ENCODE measurements at places on chromosomes 1 and 21.

GRCh38 chr1:5988596-5989285 is 3.5 kb downstream of the NPHP4 start:
- DNase-seq = peak; percentile 78

DNA sequence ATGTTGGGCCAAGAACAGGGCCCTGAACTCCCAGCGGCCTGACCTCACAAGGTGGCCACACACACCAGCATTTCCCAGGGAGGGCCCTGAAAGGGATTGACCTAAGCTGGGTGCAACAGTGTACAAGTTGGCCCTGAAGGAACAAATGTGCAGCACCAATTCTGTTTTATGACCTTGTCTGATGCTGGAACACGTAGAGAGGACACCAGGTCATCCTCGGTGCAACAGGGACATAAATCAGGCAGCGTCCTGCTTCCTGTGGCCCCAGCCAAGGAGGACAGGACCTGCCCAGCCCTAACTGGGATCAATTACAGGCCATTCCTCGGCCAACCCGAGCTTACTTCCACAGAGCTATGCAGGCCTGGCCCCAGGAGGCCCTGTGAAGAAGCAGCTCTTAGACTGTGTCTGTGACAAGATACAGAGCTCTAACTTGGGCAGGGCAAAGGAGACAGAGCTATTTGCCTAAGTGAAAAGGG is 12.8 kb upstream of the PHC2 start:
- peak; percentile 45 for DNase-seq

- peak; percentile 79 for DNase-seq
Measured at GRCh38 chr1:65527707-65528503, 107.4 kb downstream of the LEPR start.

GRCh38 chr1:116679091-116679827 is 11.7 kb upstream of the IGSF3 start:
- no peak for DNase-seq

GRCh38 chr1:106793651-106794050 is 262.8 kb upstream of the PRMT6 start:
- no peak for DNase-seq

DNA sequence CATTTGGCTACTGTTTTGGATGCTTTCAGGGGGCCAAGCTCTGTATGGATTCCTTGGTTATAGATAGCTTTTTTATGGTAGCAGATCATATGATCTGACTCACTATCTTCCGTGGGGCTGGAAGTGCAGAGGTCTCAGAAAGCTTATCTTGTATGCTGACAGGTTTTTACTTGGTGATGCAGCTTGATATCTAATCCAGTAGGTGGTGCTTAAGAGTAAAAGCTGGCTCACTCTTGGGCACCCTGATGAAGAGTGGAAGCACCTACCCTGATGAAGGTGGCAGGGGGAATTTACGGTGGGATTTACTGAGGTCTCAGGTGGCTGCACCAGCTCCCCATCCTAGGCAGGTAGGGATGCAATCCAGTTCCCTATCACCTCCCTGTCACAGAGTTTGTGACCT is 151.2 kb downstream of the PTBP2 start:
- DNase-seq = no peak

GRCh38 chr1:101309334-101310311 is 72.8 kb downstream of the S1PR1 start:
- no peak for DNase-seq

- no peak for DNase-seq
Measured at GRCh38 chr1:83500987-83501591, 497.8 kb downstream of the TTLL7 start.

DNA sequence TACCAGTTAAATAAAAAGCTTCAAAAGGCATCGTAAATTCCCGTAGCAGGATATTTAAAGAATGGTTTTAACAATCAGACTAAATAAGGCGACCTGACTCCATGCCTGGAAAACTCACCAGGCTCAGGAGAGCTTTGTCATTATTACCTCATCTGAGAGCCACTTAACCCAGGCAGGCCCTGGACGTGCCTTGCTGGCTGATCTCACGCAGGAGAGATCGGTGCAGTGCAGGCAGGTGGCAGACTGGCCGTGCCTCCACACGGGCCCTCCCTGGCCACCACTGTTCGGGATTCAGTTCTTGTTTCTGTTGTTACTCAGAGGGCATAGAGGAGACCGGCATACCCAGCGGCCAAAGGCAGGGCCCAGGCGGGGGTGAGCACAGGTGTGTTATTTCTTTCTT is 6.4 kb downstream of the MT1HL1 start:
- DNase-seq = no peak

DNA sequence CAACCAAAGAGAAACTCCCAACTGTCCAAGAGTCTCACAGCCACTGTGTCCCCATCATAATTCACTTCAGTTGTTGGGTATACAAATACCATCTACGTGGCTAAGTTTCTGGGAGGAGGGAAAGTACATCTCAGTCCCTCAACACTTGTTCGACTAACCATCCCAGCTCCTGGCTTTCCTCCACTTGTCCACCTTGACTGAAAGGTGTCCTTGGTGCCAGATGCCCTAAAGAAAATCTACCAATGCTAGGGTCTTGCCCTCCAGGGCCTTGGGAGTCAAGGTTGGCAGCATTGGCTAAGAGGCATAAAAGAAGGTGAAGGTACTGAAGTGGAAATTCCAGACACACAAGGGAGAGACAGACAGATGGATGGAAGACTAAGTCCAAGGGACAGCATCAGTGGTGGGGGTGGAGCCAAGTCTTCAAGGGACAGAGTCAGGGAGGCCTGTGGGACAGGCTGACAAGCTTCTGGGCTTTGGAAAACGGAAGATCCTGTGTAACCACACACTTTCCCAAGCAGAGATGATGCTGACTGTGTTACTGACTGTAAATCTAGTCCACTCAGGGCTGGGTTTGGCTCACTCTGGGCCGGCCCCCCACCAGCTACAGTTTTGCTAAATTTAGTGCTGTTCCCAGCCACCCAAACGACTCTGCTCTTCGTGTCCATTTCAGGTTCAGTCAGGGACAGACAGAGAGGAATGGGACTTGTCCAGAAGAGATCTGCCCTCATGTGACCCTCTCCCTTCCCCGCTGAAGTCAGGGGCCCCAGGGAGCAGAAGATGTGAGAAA is 60.1 kb downstream of the CD34 start:
- DNase-seq = no peak

GRCh38 chr1:160208557-160209320 is 3.6 kb downstream of the PEA15 start:
- DNase-seq = no peak

DNA sequence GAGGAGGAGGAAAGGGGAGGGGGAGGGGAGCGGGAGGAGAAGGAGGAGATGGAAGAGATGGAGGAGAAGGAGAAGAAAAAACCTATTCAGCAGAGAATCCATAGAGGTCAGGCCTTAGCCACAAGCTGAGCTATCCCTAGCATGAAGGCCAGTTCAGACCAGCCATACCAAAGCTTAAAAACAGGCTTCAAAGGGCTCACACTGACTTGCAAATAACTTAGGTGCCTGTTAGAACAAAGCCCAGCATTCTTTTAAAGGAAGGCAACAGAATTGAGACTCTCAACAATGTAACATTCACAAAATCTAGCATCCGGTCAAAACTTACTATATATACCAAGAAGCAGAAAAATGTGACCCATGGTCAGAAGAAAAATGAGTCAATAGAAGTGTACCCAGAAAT is 43.6 kb upstream of the IFFO2 start:
- DNase-seq = no peak

DNA sequence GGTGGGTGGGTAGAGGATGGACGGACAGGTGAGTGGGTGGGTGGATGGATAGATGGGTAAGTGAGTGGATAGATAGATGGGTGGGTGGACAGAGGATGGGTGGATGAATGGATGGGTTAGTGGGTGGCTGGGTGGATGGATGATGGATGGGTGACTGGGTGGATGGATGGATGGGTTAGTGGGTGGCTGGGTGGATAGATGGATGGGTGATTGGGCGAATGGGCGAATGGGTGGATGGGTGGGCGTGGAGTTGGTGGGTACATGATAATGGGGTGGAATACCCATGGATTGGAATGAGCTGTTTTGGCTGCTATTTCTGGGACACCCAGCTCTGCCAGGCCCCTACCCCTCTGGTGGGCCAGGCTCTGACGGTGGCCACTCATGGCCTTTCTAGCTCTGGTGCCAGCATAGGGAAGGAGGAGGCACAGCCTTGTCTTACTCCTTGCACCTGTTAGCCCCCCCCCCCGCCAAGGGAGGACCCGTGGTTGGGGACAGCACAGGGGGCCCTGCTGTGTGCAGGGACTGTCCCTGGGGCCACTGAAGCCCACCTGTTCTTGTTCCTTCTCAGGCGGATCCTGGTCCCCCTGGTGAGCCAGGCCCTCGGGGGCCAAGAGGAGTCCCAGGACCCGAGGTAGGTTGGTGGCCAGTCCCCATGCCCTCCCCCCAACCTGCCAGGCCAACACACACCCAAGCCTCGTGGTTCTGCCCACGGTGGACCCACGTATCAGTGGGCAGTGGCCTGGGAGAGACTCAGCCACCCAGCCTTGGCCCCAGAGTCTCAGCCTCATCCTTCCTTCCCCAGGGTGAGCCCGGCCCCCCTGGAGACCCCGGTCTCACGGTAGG is 26.4 kb downstream of the COL6A2 start:
- peak; percentile 85 for DNase-seq

DNA sequence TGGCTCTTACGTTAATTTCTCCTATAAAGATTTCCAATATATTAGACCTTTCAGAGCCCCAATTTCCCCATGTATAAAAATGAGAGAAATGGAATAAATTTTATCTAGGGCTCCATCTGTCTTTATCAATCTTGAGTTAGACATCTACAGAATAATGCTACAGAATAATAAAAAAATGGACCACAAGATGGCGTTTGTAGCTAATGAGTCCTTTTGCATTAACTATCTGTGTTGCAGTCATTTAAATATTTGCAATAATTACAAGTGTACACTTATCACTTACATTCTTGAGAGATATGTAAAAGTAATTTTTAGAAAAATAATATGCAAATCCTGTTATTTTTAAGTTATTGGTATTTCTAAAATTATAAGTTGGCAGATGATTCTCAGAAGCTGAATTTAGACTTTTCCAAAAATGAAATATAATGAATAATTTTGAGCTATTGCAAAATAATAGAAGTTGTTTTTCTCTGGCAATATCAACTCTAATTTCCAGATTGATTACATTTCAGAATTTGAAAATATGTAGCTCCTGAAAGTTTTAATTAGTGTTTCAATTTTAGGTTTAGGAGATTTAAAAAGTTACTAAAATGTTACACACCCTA is 87.7 kb downstream of the SNX7 start:
- no peak for DNase-seq

GRCh38 chr1:53139951-53140361 is 2.5 kb downstream of the SLC1A7 start:
- peak; percentile 48 for DNase-seq

- no peak for DNase-seq
Measured at GRCh38 chr1:107459204-107459904, 318.5 kb downstream of the NTNG1 start.

- peak; percentile 99 for DNase-seq
Measured at GRCh38 chr1:228015276-228016180, 8.7 kb downstream of the WNT3A start.

DNA sequence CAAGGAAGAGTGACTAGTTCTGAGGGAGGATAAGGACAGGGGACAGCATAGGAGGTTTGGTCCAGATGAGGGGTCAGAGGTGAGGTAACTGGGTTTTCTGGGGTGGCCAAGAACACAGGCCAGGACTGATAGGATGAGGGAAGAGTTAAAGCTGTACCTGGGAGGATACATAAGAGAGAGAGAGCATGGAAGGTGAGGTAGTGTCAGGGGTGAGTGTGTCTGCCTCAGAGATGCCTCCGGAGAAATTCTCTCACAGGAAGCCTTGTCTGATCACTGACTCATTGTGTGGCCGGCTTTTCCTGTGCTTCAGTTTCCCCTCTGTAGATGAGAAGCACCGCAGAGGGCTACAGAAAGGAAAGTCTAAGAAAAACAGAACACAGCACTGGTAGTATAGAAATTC is 40.2 kb downstream of the FASLG start:
- no peak for DNase-seq

GRCh38 chr1:221494670-221495069 is 247.2 kb downstream of the DUSP10 start:
- no peak for DNase-seq

GRCh38 chr1:21266119-21266774 is 24.0 kb downstream of the ECE1 start:
- DNase-seq = peak; percentile 19

DNA sequence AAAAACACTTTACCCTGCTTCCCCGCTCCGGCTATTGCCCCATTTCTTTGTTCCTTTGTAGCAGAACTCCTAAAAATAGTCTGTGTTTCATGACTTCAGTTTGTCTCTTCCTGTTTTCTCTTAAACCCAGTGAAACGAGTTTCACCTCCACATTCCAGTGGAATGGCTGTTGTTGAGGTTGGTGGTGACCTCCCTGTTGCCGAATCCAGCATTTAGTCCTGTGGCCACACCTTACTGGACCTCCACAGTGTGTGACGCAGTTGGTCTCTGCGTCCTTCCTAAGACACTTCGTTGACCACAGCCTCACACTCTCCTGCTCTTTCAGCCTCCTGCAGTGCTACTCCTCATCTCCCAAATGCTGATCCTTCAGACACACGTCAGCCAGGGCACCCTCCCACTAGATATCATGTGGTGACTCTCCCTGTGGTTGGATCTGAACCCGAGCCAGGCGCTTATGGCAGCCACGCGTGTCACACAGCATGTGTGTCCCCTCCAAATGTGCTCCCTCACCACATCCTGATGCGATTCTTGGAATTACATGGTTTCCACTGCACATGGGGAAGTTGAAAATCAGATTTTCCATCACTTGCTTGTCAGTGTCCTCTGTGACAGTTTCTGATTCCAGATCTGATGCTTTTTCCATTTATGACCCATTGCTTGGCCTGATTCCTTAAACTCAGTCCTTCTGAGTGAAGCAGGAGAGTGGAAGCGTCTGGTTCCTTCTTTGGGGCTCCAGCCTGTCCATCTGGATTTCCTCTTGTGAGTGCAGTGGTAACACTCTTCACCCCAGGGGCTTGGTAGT is 99.1 kb upstream of the ARTN start:
- DNase-seq = peak; percentile 45

DNA sequence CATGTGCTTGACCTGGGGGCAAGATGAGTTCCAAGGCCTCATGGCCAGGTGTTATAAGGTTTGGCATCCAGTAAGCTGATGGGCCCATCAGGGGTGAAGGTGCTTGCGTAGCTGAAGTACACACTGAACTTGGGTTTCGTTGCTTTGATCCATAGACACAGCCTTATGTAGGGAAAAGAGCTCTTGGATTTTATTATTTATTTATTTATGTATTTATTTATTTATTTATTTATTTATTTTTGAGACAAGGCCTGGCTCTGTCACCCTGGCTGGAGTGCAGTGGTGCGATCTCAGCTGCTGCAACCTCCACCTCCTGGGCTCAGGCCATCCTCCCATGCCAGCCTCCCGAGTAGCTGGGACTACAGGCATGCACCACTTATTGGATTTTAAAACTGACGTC is 63.2 kb downstream of the FOXD2 start:
- DNase-seq = no peak

DNA sequence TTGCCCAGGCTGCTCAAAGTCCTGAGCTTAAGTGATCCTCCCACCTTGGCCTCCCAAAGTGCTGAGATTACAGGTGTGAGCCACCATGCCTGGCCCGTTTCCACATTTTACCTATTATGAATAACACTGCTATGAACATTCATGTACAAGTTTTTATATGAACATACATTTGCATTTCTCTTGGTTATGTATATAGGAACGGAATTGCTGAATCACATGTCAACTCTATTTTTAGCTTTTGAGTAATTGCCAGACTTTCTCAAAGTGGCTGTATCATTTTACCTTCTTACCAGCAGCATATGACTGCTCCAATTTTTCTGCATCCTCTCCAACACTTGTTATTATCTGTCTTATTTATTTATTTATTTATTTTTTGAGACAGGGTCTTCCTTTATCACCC is 2.7 kb downstream of the SPATA21 start:
- DNase-seq = no peak

GRCh38 chr21:40402884-40403582 is 443.9 kb downstream of the DSCAM start:
- DNase-seq = no peak
